ENCODE measurements at places on chromosomes 3 and 15. TPM values are rescaled to one million over a fixed set of nuclear protein-coding genes. Genes with fewer than 3 reads are reported as not detected.

FSIP1 gene
- 0.83 TPM for total RNA-seq

GRCh38 chr15:31523655-31524049, 197.0 kb downstream of the KLF13 start:
- no peak overlapping the region for H3K4me3 ChIP-seq
- H3K27me3 ChIP-seq = no peaks in the 10 kb centered on the region
- H3K36me3 ChIP-seq = peaks cover 19% of the 10 kb centered on the region

TERC gene
- total RNA-seq = 19.1 TPM

- DNase-seq = no peak
- H3K4me1 ChIP-seq = peaks cover 53% of the 10 kb centered on the region
- H3K27ac ChIP-seq = no peak overlapping the region
- H3K36me3 ChIP-seq = no peaks in the 10 kb centered on the region
Observed at GRCh38 chr3:124882816-124883747, 4.1 kb downstream of the ITGB5 start.

DNA sequence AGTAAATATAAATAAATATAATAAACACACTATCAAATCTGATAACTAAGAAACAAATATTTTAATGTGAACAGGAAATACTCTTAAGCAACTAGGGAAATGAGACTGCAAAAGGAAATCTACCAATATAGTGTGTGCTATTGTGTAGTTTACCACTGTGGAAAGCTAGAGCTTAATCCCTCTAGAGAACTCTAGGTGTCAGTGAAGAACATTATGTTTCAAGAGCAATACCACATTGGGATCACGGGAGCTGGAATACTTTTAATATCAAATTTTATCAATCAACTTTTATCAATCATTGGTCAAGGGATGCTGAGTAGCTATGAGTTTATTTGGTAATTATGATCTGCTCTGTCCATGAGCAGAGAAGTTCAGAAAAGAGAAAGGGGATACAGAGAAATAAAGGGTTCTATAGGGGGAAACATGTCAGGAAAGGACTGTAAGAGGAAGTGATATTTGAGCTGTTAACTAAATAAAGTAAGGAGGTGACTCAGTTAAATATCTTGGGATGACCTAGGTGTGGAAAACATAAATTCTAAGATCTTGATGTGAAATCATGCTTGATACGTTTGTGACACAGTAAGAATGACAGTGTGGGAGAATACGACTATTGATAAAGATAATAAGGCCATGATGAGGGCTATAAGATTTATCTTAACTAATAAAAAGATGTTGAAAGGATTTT, 762.2 kb upstream of the ALCAM start:
- H3K27me3 ChIP-seq = no peaks in the 10 kb centered on the region
- H3K27ac ChIP-seq = no peak overlapping the region
- H3K4me1 ChIP-seq = no peaks in the 10 kb centered on the region
- H3K4me3 ChIP-seq = no peak overlapping the region

- no peak overlapping the region for H3K4me3 ChIP-seq
- H3K36me3 ChIP-seq = no peaks in the 10 kb centered on the region
- no peak for DNase-seq
- no peaks in the 10 kb centered on the region for H3K27me3 ChIP-seq
- H3K27ac ChIP-seq = no peak overlapping the region
Observed at GRCh38 chr3:127860211-127860696, 37.9 kb upstream of the MGLL start.

- peak overlapping the region; percentile 85 for H3K27ac ChIP-seq
- peak overlapping the region; percentile 52 for H3K4me3 ChIP-seq
- no peaks in the 10 kb centered on the region for H3K36me3 ChIP-seq
- no peaks in the 10 kb centered on the region for H3K27me3 ChIP-seq
- no peak for DNase-seq
- H3K4me1 ChIP-seq = peaks cover 95% of the 10 kb centered on the region
Observed at GRCh38 chr3:177443469-177443868, 246.2 kb upstream of the TBL1XR1 start.

DNA sequence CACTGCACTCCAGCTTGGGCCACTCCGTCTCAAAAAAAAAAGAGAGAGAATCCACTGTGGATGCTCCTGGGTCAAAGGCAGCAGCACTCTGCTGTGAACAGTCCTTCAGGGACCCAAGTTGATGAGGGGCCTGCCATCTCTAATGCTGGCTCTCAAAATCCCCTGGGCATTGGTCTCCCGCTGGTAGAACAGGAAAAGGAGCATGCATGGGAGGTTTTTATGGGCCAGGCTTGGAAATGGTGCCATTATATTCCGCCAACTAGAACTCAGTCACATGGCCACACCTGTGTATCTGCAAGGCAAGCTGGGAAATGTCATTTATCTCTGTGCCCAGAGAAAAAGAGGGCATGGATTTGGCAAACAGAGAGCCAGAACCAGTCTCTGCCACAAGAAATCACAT, 3.4 kb upstream of the DIS3L start:
- no peak for DNase-seq
- peaks cover 20% of the 10 kb centered on the region for H3K4me1 ChIP-seq
- no peak overlapping the region for H3K27ac ChIP-seq
- no peaks in the 10 kb centered on the region for H3K36me3 ChIP-seq

DNA sequence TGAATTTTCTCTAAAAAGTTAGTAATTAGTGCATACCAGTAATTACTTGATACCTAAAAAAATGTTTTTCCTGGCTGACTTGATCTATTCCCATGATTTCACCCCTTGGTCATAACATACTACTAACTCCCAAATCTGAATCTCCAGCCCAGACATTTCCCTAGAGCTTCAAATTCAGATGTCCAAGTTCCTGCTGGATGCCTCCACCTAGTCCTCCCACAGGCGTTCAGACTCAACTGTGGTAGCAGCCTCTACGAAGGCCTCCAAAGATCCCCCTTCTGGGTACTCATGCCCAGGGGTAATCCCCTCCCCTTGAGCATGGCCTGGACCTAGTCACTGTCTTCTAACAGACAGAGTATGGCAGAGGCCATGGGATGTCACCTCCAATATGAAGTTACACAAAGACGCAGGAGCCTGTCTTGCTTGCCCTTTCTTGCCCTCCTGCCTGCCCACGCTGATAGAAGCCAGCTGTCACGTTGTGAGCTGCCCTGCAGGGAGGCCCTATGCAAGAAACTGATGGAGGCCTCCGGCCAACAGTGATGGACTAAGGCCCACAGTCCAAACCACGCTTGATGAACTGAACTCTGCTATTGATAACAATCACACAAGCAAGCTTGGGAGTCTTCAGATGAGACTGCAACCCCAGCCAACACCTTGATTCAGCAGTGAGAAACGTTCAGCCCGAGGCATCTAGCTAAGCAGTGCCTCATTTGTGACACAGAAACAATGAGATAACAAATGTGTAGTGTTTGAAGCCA, 8.6 kb upstream of the FBN1 start:
- DNase-seq = peak; percentile 90
- H3K27me3 ChIP-seq = no peaks in the 10 kb centered on the region
- no peak overlapping the region for H3K4me3 ChIP-seq
- H3K27ac ChIP-seq = peak overlapping the region; percentile 25
- H3K36me3 ChIP-seq = no peaks in the 10 kb centered on the region

GRCh38 chr3:25564075-25564474, 100.6 kb downstream of the TOP2B start:
- no peak for DNase-seq
- no peak overlapping the region for H3K4me3 ChIP-seq
- H3K36me3 ChIP-seq = no peaks in the 10 kb centered on the region

DNA sequence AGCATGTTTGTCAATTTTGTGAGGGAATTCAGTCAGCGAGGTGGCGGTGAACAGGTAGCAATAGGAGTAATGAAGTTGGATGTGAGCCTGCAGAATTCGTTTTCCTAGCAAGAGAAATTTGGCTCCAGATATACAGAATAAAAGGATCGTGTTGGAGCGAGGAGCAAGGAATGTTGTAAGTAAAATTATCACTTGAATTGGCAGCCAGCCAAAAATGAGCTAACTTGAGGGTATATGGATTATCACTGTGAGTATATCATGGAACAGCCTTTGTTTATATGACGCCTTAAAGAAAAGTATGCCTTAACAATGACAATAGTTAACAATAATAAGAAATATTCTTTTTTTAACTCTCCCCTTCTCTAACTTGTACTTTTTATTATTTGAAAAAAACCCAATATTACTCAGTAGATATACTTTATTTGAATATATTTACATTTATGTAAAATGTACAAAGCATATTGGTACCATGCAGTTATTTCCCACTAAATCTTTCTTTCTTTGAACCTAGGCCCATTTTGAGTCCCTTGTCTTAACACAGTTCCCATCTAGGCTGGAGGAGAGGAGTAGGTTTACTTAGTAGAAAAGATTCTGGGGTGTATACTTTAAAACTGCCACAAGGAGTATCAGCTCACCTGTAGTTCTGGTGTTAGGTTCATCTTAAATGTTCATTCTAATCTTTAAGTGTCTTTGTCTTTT, 29.3 kb downstream of the EPHA6 start:
- H3K4me3 ChIP-seq = no peak overlapping the region
- no peak overlapping the region for H3K27ac ChIP-seq
- no peaks in the 10 kb centered on the region for H3K36me3 ChIP-seq
- no peak for DNase-seq

DNA sequence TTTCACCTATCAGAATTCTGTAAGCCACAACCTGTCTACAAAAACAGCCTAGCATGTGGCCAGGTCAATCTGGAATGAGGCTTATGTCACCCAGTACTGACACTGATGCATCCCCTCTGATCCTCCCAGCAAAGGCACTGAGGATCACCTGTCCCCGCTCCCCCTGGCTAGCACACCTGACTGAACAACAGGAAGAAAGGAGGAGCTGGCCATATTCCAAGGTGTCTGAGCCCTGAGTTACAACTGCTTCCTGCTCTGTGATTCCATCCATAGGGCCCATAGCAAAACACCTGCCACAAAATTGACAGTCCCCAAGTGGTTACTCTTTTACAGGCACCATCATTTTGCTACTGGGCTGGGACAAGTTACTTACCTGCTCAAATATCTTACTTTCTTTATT, 555.5 kb upstream of the CFAP20DC start:
- no peaks in the 10 kb centered on the region for H3K36me3 ChIP-seq
- H3K4me3 ChIP-seq = no peak overlapping the region
- H3K27me3 ChIP-seq = no peaks in the 10 kb centered on the region
- no peak overlapping the region for H3K27ac ChIP-seq

DNA sequence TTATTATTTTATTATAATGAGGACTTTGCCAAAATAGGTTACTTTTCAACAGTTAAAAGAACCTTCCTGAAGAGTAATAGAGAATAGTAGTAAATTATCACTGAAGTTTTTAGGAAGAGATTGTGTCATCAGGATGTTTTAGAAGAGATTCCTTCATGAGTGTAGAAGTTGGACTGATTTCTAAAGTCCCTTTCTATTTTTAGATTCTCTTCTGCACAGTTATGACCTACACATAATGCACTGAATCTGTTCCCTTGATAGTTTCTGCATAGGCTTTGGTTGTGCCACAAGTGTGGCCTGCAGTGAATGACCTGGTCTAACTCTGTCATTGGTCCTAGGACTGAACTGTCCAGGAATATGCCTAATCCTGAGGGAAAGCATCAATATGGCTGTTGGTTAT, 23.9 kb downstream of the SLC35A5 start:
- no peak overlapping the region for H3K27ac ChIP-seq
- H3K4me1 ChIP-seq = no peaks in the 10 kb centered on the region
- no peak overlapping the region for H3K4me3 ChIP-seq
- DNase-seq = no peak
- no peaks in the 10 kb centered on the region for H3K27me3 ChIP-seq

DNA sequence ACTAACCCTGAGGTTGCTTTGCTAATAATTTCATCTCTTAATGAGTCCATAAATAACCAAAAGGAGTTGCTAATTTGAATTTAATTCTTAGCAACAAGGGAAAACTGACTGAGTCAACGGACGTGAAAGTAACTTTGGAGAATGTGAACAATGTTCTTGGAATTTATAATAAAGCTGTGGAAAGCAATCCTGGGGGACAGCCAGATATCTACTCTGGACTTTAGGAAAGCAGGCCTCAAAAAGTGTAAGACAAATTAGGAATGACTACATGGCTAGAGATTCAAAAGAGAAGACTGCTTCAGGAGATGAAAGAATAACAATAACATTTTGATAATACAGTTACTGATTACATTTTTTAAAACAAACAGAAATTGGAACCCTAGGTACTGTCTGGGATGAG, 318.4 kb upstream of the COL8A1 start:
- H3K36me3 ChIP-seq = no peaks in the 10 kb centered on the region
- peaks cover 23% of the 10 kb centered on the region for H3K4me1 ChIP-seq
- no peak overlapping the region for H3K4me3 ChIP-seq

METTL6 gene
- 18.7 TPM for total RNA-seq

PIGBOS1 gene
- 21.6 TPM for total RNA-seq

TFRC gene
- total RNA-seq = 60.6 TPM
